T1000 (cell line): ENCODE measurements at places on chromosomes 11 and 22.

DNA sequence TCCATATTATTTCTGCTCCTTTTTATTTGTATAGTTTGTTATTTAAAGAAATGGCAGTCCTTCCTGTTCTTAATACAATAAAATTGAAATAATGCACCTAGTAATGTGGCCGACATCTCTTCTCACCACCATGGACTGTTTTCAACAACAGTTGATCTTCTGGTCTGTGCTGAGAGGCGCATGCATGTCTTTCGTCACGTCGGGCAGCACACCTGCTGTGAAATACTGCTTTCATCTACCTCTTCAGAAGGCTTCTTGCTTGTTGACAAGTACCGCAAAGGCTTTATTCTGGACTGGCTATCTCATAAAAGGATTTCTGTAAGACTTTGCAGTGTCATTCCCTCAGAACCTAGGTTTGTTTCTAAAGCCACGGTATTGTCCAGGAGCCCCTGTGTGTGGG, 13.9 kb upstream of the MYO18B start:
- DNase-seq: no peak

- no peak for DNase-seq
Measured at GRCh38 chr11:44120169-44120568, 24.7 kb downstream of the EXT2 start.

GRCh38 chr22:38754751-38755154, 1.0 kb downstream of the SUN2 start:
- no peak for DNase-seq

- DNase-seq: no peak
Measured at GRCh38 chr11:118791961-118792569, 1.1 kb upstream of the DDX6 start.
